ENCODE measurements at places on chromosomes 3 and 15.

GRCh38 chr3:187227658-187228258, 30.5 kb downstream of the RTP1 start:
- DNase-seq: no peak

DNA sequence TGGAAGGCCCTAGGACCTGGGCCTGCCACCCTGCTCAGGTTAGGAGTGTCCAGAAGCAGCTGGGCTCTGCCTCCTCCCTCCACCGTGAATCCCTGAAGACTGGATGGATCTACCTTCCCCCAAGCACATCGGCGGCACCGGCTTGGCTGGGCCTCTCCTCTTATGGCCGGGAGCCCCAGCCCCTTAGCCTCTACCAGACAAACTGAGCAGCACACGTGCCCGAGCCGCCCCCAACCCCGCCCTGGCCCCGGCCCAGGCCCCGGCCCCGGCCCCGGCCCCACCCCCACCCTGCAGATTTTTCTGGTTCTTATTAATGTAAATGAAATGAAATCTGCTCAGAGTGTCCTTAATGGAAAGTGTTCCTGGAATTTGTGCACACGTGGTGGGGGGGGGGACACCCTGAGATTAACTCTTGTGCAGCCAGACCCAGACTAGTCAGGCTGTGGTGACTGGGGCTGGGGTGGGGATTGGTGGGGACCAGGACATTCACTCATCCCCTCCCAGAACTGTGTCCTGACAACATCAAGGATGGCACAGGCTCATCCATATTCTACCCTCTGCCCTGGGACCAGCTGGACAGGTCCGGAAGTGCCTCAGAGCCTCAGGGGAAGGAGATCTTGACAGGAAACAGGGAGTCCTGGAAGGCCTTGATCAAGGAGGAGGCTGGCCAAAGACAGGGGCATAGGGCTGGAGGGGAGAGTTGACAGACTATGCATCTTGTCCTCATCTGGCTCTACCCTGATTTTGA, 30.9 kb upstream of the SEMA3F start:
- DNase-seq: no peak

DNA sequence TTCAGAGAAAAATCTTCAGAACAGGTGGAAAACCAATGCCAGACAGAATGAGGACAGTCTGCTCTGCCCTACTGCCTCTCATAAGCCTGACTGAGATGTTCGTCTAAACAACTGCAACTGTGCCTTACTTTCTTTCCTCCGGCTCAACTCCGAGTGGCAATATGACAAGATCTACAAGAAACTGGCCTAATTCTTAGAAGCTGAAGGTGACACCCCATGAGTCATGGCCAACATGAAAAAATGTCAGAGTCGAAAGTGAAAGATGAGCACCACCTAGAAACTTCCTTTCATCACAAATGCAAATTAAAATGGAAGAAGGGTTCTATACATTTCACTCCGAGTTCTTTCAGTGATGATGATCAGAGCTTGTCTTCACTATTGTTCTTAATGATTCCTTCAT, 12.9 kb downstream of the PCYT1A start:
- peak; percentile 94 for DNase-seq

DNA sequence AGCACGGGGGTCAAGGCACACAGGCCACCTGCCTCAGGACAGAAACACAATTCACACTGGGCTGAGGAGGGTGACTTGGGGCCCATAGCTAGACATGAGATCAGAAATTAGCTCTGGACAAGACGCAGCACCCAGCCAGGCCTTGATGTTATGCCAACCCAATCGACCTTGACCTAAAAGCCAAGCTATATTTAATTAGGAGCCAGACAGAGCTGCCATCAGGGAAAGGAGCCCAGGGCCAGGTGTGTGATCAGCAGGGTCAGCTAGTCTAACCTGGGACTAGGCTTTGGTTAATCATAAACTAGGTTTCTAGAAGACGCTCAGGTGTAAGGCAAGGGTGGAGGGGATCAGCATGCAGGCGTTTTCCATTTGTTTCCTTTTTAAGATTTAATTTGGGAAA, 23.9 kb upstream of the SLC25A36 start:
- DNase-seq: no peak

DNA sequence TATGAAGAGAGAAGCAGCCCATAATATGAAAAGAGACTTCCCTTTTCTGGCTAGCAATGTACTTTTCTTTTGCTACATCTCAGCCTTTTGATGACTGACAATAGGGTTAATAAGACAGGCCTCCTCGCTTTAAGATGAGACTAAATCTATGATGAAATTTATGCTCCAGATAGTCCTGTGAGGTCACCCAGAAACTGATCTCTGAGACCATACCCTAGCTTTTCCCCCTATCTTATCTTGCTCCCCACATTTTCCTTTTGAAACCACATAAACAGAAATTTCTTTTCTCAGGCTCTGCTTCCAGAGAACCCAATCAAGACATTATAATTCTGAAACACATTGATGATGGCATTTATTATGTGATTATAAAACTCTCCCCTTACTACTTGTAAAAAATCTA, 168.8 kb upstream of the CADM2 start:
- DNase-seq: no peak

DNA sequence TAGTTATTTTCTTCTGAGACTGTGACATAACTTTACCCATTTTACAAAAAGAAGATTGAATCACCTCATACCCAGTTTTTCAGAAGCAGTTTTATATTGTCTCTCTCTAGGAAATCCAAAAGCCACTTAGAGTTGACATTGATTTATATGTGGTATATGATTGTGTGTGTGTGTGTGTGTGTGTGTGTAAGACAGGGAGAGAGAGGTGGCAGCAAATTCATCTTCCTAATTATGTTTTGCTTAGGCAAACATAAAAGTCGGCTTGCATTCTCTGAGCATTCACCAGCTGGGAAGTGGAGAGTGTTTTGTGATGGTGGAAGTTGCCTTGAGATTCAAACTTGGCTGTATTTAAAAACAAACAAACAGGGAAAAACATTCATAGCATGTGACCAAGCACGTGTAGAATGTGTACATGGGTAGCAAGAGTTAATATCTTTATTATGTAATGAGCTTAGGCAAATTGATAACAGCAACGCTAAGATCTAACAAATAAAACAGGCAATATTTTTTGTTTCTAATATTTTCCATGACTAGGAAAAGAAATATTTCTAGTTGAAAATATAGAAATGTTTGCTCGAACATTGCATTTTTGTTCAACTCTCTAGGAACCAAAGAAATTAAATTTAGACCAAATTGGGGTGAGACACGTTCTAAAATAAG, 64.4 kb upstream of the IGF1R start:
- no peak for DNase-seq
